H9 (cell line): ENCODE measurements at places on chromosomes 5 and 9. TPM values are rescaled to one million over a fixed set of nuclear protein-coding genes. Genes with fewer than 3 reads are reported as not detected.
A peak's percentile ranks its signal among the peaks of the same experiment; 100 is the strongest.

DNA sequence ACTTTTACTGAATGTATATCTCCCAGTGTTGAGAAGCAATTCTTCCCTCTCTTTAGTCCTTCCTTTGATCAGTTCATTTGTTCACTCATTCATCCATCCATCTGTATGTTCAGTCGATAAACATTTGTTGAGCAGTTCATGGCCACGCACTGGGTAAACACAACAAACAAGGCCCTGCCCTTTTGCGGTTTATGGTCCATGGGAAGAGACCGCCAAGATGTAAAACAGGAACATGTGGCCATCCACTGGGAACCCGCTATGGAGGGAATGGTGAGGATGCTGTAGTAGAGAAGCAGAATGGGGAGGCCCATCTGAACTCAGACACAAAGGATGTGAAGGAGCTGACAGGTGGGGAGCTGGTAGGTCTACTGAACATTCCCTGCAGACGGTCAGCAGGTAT, 102.7 kb upstream of the SPRY4 start:
- no peak for DNase-seq

RLN2 gene
- 3.6 and 3.7 TPM in 2 replicates for total RNA-seq

CARTPT gene
- not detected in 2 replicates for total RNA-seq

DNA sequence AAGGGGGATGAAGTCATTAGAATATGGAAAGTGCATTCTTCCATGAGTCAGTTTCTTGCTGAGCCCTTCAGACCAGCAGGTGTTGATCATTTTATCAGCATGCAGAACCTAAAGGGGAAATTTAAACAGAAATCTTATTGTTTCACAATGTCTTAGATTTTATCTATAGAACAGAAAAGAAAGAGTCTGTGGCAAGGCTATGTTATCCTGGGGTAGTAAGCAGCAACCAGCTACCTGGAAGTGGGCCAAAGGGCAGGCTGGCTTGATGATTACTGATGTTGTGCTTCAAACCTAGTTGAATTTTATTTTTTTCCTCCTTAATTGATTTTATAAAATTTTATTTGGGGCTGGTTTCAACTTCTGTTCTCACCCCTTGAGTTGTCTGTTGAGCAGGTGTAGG, 101.5 kb downstream of the LRRC70 start:
- no peak for DNase-seq

INSYN2B gene
- not detected in 2 replicates for total RNA-seq

GRCh38 chr9:3468421-3469205, 57.2 kb downstream of the RFX3 start:
- no peak for DNase-seq

GRCh38 chr5:6979061-6979460, 265.8 kb downstream of the TENT4A start:
- no peak for DNase-seq

DNA sequence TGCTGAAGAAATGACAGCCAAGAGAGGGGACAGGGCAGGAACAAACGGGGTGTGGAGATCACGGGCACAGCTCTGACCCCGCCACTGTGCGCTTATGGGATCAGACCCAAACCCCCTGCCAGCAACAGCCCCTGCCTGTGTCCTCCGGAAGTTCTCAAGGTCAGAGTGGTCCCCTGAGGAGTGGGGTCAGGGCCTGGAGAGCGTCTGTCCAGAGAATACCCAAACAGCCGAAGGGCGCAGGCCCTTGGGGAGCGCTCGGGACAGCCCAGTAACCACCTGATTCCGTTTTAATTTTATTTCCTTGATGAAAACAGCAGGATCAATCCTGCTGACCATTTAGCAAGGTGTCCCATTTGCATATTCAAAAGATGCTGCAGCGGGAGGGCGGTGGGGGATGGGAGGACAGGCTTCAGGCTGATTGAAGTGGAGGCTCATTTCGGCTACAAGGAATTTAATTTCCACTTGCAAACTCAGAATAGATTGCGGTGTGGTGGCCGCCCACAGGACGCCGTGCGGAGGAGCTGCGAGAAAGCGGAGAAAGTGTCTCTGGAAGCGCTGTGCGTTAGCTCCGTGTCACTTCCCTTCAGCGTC, 32.6 kb upstream of the TMEM250 start:
- DNase-seq: peak; percentile 62

RANBP3L gene
- total RNA-seq: not detected in 2 replicates

LAMC3 gene
- total RNA-seq: 21.7 and 21.9 TPM in 2 replicates

FST gene
- total RNA-seq: 109 and 111 TPM in 2 replicates

C5orf63 gene
- total RNA-seq: 0.55 and 1.2 TPM in 2 replicates

GRCh38 chr9:135075234-135076142, 12.0 kb upstream of the OLFM1 start:
- DNase-seq: peak; percentile 65

DNA sequence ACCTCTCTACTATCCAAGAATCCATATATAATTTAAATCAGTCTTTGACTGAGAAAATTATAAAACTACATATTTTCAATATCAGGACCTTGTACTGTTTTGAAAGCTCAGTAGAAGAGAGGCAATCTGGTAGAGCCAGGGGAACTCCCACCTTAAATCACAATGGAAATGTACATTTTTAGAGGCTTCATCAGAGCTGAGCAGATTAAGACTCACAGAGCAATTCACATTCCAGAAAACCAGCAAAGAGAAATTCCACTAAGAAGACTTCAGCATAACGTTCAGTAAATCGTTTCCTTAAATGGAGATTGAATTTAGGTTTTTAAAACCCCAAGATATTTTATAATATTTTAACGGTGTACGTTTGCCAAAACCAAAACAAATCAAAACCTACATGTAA, 227.8 kb upstream of the TRPM3 start:
- DNase-seq: no peak

DNA sequence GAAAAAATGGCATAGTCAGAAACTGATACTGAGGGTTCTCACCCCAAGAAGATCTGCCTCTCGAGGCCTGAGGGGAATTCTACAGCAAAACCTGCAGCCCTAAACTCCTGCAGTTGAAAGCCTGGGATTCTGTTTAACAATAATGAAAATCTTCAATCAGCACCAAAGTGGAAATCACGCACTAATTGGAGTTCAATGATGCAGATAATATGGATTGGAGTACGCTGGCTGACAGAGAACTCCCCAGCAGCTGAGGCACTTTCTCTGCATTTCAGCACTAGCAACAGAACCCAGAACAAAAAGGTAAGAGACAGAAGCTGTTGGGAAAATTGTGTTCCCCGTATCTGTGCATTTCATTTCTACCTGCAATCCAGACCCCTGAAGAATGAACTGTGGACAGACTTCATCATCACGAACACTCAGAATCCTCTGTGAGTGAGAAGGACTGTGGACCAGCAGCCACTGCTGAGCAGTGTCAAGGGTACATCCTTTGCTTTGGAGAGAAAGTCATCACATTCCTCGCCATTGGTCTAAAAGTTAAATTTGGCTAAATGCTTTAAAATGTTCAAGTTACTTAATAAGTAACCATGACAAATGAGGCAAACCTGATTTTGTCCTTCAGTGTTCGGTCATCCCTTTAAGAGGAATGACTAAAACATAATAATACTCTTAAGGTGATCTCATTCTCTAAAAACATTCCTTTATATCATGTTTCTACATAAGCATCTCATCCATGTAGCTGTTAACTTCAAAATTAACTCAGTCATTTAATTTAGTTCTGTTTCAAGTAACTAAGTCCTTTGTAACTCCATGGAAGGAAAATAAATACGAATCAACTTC, 126.1 kb downstream of the GAS1 start:
- no peak for DNase-seq

DNA sequence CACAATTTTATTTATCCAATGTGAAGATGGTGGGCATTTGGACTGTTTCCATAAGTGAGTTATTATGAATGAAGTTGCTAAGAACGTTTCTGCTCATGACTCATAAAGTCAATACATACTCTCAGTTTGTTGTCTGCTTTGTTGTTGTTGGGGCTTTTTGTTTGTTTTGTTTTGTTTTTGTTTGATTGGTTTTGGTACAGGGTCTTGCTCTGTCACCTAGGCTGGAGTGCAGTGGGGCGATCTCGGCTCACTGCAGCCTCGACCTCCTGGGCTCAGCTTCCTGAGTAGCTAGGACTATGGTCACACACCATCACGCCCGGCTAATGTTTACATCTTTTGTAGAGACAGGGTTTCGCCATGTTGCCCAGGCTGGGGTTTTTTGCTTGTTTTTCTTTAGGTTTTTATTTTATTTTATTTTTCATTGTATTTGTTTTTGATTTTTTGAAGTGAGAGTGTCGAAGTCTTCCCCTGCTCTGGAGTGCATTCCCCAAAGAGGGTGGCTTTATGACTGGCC, 18.0 kb downstream of the TRIM7 start:
- DNase-seq: no peak

BTNL8 gene
- 0.13 and 0.26 TPM in 2 replicates for total RNA-seq

DNA sequence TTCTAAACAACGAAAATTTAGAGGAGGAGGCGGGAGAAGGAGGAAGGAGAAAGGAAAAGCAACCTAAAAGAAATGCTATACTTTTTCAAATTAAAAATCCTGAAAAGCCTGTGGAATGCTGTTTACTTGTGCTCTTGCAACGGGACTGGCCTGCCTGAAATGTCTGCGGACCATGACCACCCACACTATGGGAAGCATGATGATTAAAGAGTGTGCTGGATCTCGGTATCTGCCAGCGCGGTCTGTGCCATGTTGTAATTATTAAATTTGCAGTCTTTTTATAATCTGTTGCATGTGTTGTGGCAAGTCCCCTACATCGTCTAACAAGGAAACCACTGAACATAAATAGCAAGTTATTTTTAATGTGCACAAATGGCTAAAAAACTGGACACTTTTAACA, 111.4 kb downstream of the FANCC start:
- no peak for DNase-seq

SLC27A6 gene
- total RNA-seq: 3.0 and 3.3 TPM in 2 replicates

- peak; percentile 51 for DNase-seq
Measured at GRCh38 chr5:139795074-139796001, at the start of gene PSD2. TSS of gene PSD2 (plus strand) at chr5:139795808. CDS start at chr5:139809441, 13,633 bp downstream.

CCDC171 gene
- 2.4 TPM in 2 replicates for total RNA-seq

- DNase-seq: no peak
Measured at GRCh38 chr5:64979531-64979930, 210.8 kb downstream of the CWC27 start.

ARL14EPL gene
- not detected in 2 replicates for total RNA-seq

APBA1 gene
- 1.7 and 1.8 TPM in 2 replicates for total RNA-seq

- DNase-seq: no peak
Measured at GRCh38 chr5:26326153-26326759, 712.1 kb downstream of the CDH9 start.

PCDHA9 gene
- total RNA-seq: 0.46 and 0.55 TPM in 2 replicates

DNA sequence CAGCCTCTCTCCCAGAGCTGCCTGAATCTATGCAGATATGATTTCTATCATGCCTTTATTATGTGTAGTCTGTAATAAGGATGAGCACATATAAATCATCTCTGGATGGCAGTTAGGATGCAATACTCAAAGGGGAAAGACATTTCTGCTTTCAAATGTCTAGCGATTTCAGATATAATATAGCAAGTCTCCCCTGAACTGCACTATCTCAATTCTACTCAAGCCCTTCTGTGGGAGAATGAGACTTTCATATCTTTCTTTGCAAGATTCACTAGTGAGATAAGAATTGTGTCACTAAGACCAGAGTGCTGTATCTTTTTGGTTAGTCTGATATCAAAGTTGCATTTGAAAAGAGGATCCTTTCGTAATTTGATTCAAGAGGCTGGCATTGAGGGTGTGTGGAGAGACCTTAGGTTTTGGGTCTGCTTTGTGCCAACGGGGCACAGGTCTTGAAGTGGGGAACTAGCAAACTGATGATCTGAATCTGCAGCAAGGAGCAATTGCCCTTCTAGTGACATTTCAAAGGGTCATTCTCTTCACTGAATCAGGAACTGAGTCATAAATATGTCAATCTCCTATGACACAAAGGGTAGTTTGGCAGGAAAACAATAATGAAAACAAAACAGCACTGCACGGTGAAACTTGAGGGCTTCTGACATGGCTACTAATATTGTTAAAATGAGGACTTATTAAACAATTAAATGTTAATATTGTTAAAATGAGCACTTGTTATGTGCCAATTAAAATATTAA, 305.5 kb upstream of the CLINT1 start:
- DNase-seq: no peak

DNA sequence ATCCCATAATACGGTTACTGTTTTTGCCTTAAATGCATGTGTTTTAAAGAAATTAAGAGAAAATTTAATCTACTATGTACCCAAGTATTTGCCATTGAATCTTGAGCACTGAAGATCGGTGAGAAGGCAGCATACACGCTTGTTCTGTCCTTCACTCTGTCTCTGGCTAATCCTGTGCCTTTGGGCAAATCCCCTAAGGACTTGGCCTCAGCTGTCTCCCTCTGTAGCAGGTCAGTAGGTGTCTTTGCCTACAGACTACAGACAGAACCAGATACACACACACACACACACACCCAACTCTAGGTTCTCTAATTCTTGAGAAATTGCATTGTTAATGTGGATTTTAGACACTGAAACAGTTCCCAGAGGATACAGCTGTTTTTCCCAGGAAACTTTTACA, 117.4 kb downstream of the WDR41 start:
- DNase-seq: no peak

BSPRY gene
- total RNA-seq: 4.5 and 5.1 TPM in 2 replicates

DNA sequence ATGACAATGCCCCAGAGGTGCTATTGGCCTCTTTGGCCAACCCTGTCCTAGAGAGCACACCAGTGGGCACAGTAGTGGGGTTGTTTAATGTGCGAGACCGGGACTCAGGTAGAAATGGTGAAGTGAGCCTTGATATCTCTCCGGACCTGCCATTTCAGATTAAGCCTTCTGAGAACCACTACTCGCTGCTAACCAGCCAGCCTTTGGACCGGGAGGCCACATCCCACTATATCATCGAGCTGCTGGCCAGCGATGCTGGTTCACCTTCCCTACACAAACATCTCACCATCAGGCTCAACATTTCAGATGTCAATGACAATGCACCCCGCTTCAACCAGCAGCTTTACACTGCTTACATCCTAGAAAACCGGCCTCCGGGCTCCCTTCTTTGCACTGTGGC, 1.4 kb downstream of the PCDHGC5 start:
- DNase-seq: no peak

DNA sequence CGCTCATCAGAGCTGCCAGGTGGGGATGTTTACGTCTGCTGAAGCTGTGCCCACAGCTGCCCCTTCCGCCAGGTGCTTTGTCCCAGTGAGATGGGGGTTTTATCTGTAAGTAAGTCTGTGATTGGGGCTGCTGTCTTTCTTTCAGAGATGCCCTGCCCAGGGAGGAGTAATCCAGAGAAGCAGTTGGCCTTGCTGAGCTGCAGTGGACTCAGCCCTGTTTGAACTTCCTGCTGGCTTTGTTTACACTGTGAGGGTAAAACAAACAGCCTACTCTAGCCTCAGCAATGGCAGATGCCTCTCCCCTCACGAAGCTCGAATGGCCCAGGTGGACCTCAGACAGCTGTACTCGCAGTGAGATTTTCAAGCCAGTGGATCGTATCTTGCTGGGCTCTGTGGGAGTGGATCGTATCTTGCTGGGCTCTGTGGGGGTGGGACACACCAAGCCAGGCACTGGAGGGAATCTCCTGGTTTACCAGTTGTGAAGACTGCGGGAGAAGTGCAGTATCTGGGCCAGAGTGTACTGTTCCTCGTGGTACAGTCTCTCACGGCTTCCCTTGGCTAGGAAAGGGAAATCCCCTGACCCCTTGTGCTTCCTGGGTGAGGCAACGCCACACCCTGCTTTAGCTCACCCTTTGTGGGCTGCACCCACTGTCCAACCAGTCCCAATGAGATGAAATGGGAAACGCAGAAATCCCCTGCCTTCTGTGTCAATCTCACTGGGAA, 530.1 kb upstream of the DMAC1 start:
- peak; percentile 47 for DNase-seq

SPATA31D4 gene
- not detected in 2 replicates for total RNA-seq

GRCh38 chr9:134178768-134179551, 14.6 kb upstream of the RNU6ATAC start:
- DNase-seq: no peak

- DNase-seq: no peak
Measured at GRCh38 chr9:4305065-4305985, 5.5 kb upstream of the GLIS3 start.

GRCh38 chr5:816176-816575, 31.6 kb upstream of the ZDHHC11B start:
- no peak for DNase-seq

SHROOM1 gene
- 5.8 and 7.0 TPM in 2 replicates for total RNA-seq
